ENCODE measurements at places on chromosomes 3 and 15.

DNA sequence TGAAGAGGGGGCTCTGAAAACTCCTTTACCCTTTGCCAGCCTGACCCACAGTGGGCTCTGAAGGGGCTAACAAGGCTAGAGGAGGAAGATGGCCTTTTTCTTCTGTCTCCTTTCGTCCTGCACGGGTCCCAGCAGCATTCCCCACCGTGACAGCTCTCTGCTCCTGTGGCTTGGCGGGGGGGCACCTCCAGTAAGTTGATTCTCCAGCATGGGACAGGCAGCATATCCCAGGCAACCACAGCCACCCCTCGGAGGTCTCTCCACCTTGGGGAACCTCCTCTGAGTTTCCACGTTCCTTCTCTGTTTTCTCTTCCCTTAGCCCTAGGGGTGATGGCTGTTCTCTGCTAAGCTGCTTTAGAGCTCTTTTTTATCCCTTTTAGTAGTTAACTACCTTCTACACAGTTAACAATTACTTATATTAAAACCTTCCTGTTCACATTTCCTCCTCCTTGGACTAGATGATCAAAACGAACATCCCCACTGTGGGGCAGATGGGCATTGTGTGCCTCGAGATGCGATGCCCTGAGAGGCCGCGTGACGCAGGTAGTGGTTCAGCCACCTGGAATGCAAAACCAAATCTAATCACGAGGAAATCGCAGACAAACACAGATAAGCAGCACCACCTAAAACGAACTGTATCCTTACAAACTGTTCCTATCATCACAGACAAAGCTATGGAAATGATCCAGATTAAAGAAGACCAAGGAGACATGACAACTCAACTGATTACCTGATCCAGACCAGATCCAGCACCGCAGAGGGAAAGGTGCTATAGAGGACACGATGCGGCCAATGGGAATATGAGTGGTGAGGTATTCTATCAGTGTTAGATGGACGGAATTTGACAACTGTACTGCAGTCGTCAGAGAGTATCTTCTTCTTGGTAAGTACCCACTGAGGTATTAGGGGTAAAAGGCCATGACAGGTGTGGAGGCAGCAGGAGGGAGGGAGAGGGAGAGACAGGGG is 27.7 kb downstream of the TSPAN3 start:
- no peak for DNase-seq

DNA sequence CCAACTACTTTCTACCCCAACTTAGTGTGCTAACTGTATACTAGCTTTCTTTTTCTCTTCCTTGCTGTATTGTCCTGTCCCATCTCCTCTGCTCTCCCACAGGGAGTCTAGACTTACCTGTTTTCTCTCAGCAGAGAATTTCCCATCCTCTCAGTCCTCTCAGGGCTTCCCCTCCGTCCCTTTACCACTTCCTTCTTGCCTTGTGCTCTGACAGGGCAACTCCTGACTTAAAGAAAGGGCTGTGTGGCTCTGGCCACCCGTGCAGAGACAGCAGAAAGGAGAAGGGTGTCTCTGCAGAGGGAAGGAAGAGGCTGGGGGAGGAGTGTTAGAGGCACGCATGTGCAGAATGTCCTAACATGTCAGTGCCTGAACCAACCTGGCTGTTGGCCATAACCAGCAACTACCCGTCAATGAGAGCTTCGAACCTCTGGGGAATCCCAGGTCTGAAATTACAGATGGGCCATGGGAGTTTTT is at the start of gene GCSAM:
TSS of gene GCSAM (minus strand) at position 274 of the 474 bp plus-strand sequence. CDS start at position 146, 128 bp downstream.
- peak; percentile 79 for DNase-seq

DNA sequence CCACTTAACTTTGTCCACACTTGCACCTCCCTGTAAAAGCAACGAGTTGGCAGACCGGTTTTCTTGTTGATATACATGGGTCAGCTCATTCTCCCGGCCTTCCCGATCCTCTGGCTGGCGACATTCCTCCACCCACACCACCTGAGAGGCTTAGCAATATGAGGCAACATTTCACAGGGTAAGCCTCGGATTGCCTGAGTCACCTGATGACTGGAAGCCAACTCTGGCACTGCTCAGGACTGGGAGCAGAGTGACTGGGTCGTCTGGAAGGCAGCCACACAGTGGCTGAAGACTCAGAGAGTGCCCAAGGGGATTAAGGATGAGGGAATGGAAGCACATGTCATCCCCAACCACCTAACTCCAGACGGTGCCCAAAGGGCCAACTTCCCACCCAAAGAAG is 9.8 kb downstream of the HOMER2 start:
- DNase-seq: no peak

GRCh38 chr3:157093096-157093495 is 66.9 kb downstream of the CCNL1 start:
- no peak for DNase-seq

- DNase-seq: no peak
Observed at GRCh38 chr3:134463676-134464063, 22.1 kb downstream of the ANAPC13 start.

GRCh38 chr15:34620814-34621213 is 37.4 kb upstream of the GOLGA8B start:
- no peak for DNase-seq

GRCh38 chr3:27712136-27713077 is 9.7 kb downstream of the EOMES start:
- DNase-seq: peak; percentile 90

DNA sequence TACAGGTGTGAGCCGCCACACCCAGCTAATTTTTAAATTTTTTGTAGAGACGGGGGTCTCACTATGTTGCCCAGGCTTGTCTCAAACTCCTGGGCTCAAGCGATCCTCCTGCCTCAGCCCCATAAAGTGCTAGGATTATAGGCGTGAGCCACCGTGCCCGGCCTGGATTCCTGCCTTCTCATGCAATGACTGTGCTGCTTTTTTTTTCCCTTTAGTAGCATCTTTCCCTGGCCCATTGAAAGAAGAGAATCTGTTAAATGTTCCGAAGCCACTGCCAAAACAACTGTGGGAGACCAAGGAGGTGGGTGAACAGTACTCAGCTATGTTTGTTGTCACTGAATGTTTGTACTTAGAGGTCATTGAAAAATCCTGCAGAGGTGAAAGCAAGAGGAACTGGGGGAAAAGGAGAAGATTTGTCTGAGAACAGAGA is 88.0 kb downstream of the CRTC3 start:
- DNase-seq: no peak

DNA sequence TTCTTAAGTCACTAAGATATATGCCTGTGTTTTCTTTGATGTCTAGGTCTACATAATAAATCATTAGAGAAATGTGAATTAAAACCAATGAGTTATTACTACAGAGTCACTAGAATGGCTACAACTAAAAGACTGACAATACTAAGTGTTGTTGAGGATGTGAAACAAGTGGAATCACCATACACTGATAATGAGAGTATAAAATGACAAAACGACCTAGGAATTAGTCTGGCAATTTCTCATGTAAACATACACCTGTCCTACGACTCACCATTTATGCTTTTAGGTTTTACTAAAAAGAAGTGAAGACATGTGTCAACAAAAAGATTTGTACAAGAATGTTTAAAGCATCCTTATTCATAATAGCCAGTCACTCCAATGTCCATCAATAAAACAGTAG is 75.2 kb upstream of the SATB1 start:
- no peak for DNase-seq

DNA sequence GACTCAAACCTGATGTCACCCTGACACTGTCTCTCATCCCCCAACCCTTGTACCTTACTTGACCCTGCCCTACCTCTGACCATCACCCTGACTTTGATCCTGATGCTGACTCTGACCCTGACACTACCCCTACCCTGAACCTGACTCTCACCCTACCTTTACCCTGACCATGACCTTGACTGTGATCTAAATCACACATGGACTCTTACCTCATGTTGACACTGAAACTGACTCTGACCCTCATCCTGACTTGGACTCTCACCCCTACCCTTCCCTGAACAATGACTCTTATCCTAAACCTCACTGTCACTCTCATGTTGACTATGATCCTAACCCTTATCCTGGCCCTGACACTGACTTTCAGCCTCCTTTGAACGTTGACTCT is 21.7 kb upstream of the SLC25A26 start:
- no peak for DNase-seq

DNA sequence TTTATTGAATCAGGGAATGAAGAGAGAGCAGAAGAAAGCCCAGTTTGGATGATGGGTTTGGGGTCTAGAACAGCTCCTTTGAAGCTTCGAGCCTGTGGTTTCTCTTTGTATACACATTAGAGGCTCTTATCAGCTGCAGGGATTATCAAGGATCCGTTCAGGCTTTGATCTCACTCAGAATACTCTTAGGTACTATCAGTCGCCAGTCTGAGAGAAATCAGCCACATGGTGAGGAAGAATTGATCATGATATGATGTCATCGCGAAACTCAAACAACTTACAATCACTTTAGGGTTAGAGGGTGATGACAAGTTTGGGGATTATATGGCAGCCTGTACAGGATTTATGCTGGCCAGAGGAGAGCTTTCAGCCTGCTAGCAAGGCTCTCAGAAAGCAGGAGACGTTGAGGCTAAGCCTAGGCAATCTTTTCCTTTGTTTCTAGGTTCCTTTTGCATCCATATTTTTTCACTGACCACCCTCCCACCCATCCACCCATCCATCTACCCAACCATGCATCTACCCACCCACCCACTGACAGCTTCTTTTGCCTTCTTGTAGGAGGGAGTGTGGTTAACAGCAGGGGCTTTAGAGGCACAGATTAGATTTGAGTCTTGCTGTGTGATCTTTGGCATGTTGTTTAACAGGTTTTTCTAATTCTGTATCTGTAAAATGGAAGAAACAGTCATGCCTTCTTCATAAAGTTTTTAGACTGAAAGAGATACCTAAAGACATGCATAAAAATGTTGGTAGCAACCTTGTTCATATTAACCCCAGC is 330.4 kb upstream of the LRRFIP2 start:
- DNase-seq: no peak

DNA sequence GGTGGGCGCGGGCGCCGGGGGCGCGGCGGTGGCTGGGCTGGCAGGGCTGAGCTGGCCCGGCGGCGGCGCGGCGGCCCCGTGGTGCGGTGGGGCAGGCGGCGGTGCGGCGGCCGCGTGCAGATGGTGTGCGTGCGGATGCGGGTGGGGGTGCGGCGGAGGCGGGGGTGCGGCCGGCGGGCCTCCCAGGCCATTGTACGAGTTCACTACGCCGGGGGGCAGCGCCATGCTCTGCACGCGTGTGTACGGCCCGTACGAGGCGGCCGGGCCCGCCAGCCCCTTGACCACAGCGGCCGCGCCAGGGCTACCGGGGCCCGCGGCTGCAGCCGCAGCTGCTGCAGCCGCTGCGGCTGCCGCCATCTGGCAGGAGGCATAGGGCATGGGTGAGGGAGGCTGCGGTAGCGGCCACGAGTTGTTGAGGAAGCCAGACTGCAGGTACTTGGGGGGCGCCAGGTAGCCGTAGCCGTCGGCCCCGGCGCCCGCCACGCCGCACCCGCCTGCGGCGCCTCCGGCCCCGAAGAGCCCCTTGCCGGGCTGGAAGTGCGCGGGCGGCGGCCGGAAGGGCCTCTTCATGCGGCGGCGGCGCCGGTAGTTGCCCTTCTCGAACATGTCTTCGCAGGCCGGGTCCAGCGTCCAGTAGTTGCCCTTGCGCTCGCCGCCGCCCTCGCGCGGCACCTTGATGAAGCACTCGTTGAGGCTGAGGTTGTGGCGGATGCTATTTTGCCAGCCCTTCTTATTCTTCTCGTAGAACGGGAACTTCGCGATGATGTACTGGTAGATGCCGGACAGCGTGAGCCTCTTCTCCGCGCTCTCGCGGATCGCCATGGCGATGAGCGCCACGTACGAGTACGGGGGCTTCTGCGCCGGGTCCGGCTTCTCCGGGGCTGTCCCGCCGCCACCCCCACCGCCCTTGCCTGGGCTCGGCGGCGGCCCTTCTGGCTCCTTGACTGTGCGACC is 951 bp downstream of the FOXL2 start:
- DNase-seq: no peak

- DNase-seq: peak; percentile 82
Observed at GRCh38 chr15:78131295-78132061, at the start of gene CIB2. TSS of gene CIB2 (minus strand) at chr15:78131445. CDS start at chr15:78131215, 230 bp downstream.

GRCh38 chr3:185519021-185519420 is 20.2 kb upstream of the TMEM41A start:
- no peak for DNase-seq

Data from activated CD8-positive, alpha-beta memory T cell treated with anti-CD3 and anti-CD28 coated beads, Interleukin-2, amount 10 ng/mL, durations not matched to agents 7 days and 5 days (primary cell).